Panc1 (cell line): ENCODE measurements at places on chromosomes 2 and 18.

GRCh38 chr2:176553685-176554100 is 284.5 kb downstream of the MTX2 start:
- peak; percentile 22 for DNase-seq

- DNase-seq, result peak; percentile 64
These were observed 35.4 kb downstream of the ANKRD29 start for GRCh38 chr18:23627321-23627720.

DNA sequence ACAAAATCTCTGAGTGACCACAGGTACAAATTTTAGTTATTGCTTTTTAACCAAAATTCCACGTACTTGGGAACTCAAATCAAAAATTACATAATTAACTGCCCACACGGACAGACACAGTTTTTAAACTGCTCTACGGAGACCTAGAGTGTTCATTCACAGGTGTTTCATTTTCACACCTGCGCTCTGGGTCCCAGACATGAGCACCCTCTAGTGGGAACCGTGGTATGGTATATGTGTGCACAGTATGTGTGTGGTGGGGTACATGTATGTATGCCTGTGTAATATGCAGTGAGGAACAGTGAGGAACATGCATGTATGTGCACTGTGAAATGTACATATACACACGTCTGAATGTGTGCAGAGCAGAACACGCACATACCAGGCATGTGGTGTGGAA is 65.0 kb downstream of the PPP4R1 start:
- DNase-seq, result no peak

- no peak for DNase-seq
These were observed 10.1 kb downstream of the TBC1D8 start for GRCh38 chr2:101140978-101141655.

DNA sequence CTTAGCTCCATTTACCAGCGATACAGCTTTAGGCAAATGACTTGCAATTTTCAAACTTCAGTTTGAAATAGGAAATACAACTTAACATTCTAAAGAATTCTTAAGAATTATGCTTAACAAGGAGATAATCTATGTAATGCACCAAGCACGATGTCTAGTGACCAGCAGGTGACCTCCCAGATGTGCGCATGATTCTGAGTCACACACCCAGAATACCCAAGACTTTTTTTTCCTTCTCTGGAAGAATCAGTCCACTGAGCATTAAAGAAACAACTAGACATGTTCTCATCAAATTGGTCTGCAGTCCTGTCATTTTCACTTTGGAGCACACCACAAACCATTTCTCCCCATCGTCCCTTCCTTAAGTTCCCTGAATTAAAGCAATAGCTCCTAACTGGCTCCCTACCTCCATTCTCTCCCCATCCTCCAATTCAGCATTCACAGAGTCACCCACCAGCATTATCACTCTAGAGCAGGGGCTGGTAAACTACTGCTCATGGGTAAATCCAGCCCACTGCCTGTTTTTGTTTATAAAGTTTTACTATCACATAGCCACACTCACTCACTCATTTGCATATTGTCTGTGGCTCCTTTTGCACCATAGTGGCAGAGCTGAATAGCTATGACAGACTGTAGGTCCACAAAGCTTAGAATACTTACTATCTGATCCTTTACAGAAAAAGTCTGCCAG is 13.2 kb downstream of the EVA1A start:
- no peak for DNase-seq

DNA sequence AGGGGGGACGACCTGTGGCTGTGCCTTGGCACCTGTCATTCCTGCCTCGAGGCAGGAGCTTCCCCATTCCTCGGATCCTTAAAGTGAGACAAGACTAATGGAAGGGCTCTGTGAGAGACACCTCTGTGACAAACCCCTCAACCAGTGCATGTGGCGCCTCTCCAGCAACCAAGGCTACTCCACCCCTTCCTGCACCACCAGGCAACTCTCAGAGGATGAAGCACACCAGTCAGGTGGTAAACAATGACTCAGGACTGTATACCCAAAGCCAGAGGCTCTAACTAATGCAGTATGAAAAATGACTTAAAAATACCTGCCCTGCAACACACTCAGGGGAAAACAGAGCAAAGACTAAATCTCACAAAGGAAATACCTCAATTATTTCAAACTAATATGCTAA is 136.9 kb downstream of the UXS1 start:
- no peak for DNase-seq

GRCh38 chr2:112050316-112050715 is 4.8 kb upstream of the TMEM87B start:
- no peak for DNase-seq

DNA sequence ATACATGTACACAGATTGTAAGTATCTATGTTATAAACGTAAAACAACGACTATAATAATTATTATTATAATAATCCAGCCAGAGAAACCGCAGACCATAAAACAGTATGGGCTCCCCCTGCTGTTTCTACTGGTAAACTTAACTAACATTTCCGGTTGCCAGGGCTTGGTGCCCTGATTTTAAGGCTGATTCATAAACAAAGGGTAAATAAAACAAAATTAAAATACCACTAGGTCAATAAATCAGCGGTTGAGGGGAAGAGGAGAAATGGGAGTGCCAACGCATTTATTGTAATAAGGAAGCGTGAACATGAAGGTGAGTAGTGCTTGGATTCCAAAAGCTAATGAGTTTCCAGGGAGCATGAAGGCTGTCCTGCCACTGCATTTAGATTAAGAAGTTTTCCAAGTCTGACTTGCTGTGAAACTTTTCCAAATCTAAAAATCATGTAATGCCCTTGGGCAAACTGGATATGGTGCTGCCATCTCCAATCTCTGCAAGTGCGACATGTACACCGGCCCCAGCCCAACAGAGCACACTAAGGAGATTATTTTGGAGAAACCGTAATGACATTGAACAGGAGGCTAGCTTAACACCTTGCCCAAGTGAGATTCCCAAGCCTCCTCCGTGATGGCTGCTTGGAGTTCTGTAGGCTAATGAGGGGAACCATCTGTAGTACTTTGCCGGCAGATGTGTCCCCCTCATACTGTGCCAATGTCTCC is 50.7 kb upstream of the HNRNPA3 start:
- no peak for DNase-seq

GRCh38 chr2:54872780-54873179 is 149.3 kb downstream of the EML6 start:
- DNase-seq, result no peak

DNA sequence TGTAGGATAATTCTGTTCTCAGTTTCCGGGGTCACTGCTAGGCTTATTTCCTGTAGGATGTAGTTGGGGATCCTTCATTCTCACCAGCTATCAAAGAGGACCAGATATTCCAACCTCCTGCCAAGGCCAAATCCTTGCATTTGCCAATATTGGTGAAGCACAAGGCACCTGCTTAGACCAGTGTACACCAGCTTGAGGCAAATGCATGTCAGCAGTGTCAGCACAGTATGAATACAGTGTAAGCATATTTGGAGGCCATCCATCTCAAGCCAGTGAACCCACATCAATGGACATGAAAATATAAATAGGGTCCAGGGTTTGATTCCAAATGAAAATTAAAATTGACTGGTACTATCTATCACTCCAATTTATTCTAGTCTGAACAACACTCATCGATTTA is 88.0 kb upstream of the MAPRE2 start:
- DNase-seq, result no peak

- DNase-seq, result no peak
These were observed 26.8 kb upstream of the IL1RL1 start for GRCh38 chr2:102284611-102285010.

- no peak for DNase-seq
These were observed 54.0 kb downstream of the NAT8 start for GRCh38 chr2:73588177-73588576.

- DNase-seq, result no peak
These were observed 155.3 kb upstream of the NABP1 start for GRCh38 chr2:191522478-191523120.

DNA sequence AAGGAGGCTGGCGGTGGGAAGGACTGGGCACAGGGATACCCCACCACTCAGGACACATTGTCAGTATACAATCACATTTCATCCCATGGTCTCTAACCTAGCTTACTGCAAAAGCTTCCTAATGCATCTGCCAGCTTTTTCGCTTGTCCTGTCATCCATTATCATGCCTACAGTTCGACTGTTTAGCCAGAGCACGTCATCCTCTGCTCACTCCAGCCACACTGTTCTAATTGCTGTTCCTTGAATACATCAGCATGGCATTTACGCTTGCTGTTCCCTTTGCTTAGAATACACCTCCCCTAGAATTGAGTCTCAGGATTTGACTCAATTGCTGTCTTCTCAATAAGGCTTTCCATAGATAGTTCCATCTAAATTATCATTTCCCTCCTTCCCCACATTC is 166.3 kb downstream of the CCDC148 start:
- DNase-seq, result no peak

DNA sequence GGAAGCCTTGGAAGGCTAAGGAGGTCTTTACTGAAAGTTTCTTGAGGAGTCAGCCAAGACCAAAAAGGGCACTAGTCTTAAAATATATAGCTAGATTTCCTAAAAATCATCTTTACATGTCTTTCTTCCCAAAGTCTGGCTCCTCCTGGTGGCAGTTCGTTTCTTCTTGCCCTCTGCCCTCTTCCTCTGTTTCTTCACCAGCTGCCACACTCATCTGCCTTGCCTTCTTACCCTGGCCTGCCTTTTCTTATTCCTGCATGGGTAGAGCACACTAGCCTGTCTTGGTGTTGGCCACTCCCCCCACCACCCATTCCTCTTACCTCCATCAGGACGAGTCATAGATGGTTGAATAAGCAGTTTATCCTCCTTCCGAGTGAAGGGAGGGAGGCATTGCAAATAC is 129.8 kb downstream of the RAPGEF4 start:
- no peak for DNase-seq

DNA sequence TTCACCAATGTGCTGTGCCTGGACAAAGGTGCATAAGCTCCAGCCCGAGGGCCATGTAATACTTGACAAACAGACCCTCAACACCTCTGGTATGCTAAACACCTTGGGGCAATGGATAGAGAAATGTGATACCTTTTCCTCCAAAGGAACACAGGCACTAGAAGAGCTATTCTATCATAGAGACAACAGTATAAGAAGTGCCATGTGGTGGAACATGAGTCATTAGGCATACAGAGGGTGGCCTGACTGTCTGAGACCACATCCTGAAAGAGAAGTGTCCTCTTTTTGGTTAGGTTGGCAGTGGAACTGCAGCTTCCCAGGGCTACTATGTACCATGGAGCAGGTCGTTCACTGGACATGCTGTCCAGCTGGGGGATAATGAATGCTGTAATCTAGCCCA is 153.9 kb downstream of the INSIG2 start:
- no peak for DNase-seq

DNA sequence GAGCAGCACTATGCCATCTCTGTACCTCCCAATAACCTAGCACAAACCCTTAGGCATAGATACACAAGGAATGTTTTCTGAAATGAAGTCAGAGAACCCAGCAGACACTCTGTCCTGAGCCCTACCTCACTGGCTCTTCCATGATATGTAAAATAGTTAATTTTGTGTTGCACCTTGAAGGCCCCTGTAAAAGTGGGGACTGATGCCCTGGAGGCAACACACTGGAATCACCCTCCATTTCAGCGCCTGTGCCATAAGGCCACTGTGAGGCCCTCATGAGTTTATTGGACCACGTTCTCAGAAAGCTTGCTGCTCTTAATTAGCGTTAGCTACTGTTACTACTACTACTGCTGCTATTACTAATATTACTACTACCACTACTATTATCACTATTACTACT is 670.1 kb upstream of the SOX11 start:
- no peak for DNase-seq

DNA sequence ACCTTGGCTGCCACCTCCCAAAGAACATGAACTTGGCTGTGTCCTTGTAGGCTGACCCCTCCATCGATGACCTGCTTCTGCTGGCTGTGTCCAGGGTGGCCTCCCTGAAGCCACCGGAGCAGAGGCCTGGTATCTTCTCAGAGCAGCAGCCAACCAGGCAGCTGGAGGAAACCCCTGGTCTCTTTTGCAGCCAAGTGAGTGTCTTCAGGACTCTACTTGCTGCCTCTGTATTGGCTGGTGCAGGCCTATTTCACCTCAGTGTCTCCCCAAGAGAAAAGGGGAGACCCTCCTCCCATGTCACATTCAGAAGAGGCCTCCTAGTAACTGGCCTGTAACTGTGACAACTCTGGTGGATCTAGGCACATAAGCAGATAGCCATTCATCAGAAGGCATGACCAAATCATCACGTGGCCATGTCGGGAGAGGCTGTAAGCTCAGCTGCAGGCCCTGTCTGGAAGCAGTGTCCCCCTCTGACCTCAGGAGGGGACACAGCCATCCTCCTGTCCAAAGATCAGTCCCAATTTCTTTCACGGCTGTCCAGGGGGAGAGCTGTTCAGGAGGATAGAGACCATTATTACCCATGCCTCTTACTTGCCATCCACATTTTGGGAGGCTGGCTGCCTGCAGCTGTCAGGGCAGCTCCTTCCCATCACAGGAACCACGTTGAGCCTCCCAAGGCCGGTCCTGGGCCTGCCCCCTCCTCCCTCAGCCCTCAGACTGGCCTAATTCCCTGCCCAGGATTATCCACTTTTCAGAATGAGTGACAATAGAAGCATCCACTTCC is 20.9 kb upstream of the ROCK2 start:
- DNase-seq, result no peak

- DNase-seq, result no peak
These were observed 1.7 kb downstream of the TMSB10 start for GRCh38 chr2:84906900-84907714.

- no peak for DNase-seq
These were observed 84.8 kb downstream of the OSBPL6 start for GRCh38 chr2:178279142-178279541.

- DNase-seq, result no peak
These were observed 2.1 kb downstream of the RRM2 start for GRCh38 chr2:10124538-10125045.

- no peak for DNase-seq
These were observed 35.7 kb downstream of the APOB start for GRCh38 chr2:21008014-21008789.

DNA sequence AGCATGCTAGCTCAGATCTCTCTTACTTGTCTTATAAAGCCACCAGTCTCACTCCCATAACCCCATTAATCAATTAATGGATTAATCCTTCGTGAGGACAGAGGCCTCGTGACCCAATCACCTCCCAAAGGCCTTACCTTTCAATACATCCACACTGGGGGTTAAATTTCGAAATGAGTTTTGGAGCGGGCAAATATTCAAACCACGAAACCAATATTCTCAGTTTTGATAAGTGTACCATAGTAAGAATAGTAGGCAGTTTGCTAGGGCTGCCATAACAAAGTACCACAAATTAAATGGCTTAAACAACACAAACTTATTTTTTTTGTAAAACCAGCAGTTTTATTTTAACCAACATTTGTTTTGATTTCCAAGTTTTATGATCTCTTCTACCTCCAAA is 15.2 kb downstream of the HIBCH start:
- no peak for DNase-seq
